CD8-positive, alpha-beta memory T cell (primary cell): ENCODE measurements at places on chromosomes 4 and X.

DNA sequence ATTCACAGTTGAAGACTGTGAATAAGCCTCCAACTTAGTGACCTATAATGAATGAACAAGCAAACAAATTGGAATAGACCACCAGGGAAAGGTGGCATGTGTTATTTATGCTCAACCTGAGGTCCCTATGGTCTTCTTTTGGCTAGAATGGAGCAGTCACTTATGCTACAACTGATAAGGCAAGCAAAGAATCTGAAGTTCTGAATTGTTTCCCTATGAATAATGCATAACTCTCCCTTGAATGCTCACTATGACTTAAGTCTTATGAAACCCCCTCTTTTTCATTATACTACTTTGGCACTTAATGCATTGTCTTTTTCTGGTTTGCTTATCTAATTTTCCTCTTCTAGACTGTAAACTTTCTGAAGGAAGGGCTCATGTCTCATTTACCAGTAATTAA lies 2.6 kb downstream of the GIMD1 start:
- DNase-seq: no peak

- no peak for DNase-seq
Observed at GRCh38 chr4:76518241-76518640, 83.2 kb downstream of the SHROOM3 start.

- no peak for DNase-seq
Observed at GRCh38 chr4:182385897-182386296, 142.7 kb downstream of the TENM3 start.

GRCh38 chrX:12360383-12360782 lies 222.1 kb downstream of the FRMPD4 start:
- DNase-seq: no peak

- no peak for DNase-seq
Observed at GRCh38 chr4:87498446-87498900, 30.7 kb downstream of the SPARCL1 start.

DNA sequence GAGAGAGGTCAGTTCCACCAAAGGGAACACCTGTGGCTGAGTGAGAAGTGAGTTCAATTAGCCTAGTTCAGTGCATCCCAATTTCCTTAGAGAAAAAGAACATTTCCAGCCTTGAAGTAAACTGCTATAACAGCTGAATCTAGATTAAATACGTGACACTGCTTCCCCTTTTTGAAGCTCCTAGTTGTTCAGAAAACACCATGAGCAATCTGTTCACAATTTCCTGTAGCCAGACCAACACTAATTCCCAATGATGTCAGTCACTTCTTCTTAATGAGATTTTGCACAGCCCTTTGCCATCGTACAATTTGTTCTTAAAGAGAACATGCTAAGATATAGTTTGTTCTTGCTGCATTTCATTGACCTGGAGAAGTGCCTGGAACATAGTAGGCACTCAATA lies 144.6 kb upstream of the EDNRA start:
- DNase-seq: no peak

GRCh38 chrX:40809210-40809609 lies 73.9 kb upstream of the MED14 start:
- no peak for DNase-seq

GRCh38 chr4:77861495-77861894 lies 1.1 kb upstream of the MRPL1 start:
- no peak for DNase-seq

- DNase-seq: no peak
Observed at GRCh38 chr4:46329118-46329976, 60.6 kb downstream of the GABRA2 start.

DNA sequence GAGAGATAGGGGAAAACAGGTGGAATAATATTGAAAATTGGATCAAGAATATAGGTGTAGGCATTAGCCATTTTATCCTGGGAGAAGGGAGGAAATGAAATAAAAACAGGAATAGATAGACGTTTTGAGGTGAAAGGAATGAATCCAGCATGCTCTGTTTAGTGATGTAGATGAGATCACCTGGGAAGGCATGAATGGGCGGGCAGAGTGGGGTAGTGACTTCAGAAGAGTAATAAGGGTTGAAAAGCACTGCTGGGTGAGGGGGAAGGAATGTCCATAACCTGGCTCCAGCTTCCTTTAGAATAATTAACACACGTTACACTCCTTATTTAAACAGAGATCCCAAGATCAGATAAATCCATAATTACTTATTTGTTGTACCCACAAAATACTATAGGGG lies 191.1 kb upstream of the ANXA3 start:
- no peak for DNase-seq

- DNase-seq: no peak
Observed at GRCh38 chr4:90121676-90122354, 5.4 kb upstream of the CCSER1 start.

DNA sequence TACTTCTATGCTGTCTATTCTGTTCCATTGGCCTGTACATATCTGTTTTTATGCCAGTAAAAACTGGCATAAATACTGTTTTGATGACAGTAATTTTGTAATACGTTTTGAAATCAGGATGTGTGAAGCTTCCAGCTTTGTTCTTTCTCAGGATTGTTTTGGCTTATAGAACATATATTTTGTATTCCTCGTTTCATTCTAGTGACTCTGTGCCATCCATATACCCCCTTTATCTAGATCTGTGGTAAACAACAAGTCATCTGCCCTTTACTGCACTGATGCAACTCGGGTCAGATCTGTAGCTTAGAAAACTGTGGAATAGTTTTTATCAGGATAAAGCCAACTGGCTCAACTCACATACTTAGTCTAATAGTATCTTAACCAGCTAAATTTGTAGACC lies 233.7 kb downstream of the PRDM5 start:
- no peak for DNase-seq

GRCh38 chrX:63186137-63186536 lies 165.0 kb downstream of the SPIN4 start:
- no peak for DNase-seq

GRCh38 chrX:65697211-65697641 lies 29.8 kb downstream of the MSN start:
- no peak for DNase-seq

DNA sequence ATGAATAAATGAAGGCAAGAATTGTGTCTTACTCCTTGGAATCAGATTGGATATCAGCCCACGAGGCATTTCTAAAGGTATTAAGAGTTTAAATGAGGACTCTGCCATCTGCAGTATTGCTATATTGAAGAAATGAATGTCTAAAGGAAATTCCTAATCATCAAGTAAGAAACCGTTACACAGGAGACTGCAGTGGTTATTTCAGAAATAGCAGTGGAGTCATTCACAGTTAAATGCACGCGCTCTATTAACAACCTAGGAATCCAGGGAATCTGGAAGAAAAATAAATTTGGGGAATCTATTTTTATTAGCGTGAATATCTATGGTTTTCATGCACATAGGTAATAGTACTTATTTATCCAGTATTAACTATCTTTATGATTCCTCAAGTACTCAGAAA lies 334.2 kb downstream of the TENM3 start:
- DNase-seq: no peak

DNA sequence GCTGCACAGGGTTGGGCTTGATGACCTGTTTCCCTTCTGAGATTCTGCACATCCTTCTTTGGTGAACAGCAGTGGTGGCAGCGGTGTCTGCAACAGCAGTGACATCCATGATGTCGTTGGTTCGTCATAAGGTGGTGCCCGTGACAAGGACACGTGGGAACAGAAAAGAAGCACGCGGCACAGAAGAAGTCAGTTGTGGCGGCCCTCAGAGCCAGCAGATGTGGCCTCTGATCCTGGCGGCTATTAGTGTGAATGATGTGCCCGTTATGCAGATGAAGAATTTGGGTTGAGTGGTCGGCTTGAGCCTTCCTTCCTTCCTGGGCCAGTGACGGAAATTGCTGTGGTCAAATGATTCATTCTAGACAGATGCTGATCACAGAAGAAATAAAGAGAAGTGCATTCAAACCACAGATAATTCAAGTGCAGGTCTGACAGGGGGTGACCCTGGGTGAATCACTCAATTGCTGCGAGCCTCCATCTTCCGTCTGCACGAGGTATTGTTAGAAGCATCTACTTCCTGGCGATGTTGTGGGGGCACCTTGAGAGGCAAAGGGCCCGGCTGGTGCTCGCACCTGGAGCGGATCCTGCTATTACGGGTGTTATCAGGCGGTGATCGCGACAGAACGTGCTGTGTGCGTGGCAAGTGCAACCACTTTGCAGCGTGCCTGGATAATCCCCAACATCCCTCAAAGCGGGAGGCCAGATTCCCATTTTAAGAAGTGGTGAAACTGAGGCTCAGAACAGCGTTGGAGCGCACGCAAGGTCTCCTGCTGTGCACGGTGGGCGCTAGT lies 215.2 kb upstream of the PSAPL1 start:
- peak; percentile 56 for DNase-seq
